ENCODE measurements at places on chromosomes 13 and 19.

GRCh38 chr13:98972627-98973026 lies 5.2 kb downstream of the DOCK9 start:
- peak overlapping the region; percentile 40 for H3K27ac ChIP-seq
- no peaks in the 10 kb centered on the region for H3K27me3 ChIP-seq
- no peak for DNase-seq

- peaks cover 42% of the 10 kb centered on the region for H3K36me3 ChIP-seq
- H3K4me3 ChIP-seq = no peak overlapping the region
- H3K27ac ChIP-seq = no peak overlapping the region
- no peaks in the 10 kb centered on the region for H3K27me3 ChIP-seq
- H3K4me1 ChIP-seq = peaks cover 19% of the 10 kb centered on the region
- no peak for DNase-seq
Measured at GRCh38 chr19:42272535-42272897, 3.5 kb downstream of the CIC start.

DNA sequence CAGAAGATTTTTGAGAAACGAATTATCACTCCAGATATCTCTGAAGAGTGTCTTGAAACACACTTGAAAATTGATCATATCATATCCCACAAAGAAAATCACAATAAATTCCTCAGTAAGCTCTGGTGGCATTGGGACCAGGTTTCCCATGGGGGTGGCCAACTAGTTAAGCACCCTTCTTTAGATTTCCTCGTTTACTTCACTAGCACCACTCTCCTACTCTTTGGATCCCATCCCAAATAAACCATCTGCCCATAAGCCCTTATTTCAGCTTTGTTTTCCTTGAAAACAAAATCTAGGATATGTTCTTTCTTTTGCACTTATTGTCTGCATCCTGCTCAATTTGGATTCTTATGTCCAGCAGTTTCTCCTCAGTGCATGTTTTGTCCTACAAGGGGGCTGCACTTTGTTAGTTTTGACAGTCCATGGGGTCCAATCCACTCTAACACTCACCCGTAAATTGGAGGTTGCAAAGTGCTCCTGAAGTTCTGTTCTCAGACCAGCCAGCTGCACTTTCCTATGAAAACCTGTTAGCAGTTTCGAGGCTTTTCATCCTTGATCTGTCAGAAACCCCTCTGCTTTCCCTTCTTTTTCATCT lies 40.3 kb upstream of the FAM124A start:
- DNase-seq = no peak
- peaks cover 36% of the 10 kb centered on the region for H3K27me3 ChIP-seq
- no peak overlapping the region for H3K27ac ChIP-seq

- H3K4me1 ChIP-seq = no peaks in the 10 kb centered on the region
- H3K36me3 ChIP-seq = peaks cover 35% of the 10 kb centered on the region
- no peaks in the 10 kb centered on the region for H3K27me3 ChIP-seq
- no peak overlapping the region for H3K4me3 ChIP-seq
- DNase-seq = no peak
- H3K27ac ChIP-seq = no peak overlapping the region
Measured at GRCh38 chr13:20814224-20814910, 40.6 kb upstream of the EEF1AKMT1 start.

DNA sequence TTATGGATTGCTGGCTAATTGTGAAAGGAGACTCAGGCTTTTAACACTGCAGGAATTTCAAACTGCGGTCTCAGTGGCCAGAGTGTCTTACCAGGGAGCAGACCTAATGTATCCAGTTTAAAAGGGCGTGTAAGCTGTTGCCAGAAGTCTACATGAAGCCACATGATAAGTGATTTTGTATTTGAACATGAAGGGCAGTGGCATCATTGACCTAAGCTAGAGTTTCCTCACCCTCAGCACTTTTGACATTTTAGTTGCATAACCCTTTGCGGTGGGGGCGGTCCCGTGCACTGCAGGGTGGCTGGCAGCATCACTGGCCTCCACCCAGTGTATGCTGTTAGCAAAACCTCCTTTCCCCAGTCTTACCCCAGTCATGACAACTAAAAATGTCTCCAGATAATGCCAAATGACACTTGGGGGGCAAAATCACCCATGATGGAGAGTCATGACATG lies 23.7 kb upstream of the GPR18 start:
- H3K27ac ChIP-seq = no peak overlapping the region
- DNase-seq = no peak

DNA sequence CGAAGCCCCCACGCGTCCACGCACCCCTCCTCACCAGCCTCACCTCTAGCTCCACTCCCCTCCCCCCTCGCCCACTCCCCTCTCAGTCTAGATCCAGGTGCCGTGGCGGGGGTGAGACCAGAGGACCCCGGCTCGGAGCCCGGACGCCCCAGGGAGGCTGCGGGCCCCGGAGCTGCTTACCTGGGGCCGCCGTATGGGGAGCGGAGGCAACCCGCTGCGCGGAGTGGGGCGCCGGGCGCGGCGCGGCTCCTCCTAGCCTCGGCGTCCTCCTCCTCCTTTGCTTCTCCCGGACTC lies 353 bp downstream of the ENOX1 start:
- H3K27ac ChIP-seq = no peak overlapping the region
- peaks cover 3% of the 10 kb centered on the region for H3K27me3 ChIP-seq
- no peak for DNase-seq
- no peaks in the 10 kb centered on the region for H3K4me1 ChIP-seq
- no peak overlapping the region for H3K4me3 ChIP-seq

DNA sequence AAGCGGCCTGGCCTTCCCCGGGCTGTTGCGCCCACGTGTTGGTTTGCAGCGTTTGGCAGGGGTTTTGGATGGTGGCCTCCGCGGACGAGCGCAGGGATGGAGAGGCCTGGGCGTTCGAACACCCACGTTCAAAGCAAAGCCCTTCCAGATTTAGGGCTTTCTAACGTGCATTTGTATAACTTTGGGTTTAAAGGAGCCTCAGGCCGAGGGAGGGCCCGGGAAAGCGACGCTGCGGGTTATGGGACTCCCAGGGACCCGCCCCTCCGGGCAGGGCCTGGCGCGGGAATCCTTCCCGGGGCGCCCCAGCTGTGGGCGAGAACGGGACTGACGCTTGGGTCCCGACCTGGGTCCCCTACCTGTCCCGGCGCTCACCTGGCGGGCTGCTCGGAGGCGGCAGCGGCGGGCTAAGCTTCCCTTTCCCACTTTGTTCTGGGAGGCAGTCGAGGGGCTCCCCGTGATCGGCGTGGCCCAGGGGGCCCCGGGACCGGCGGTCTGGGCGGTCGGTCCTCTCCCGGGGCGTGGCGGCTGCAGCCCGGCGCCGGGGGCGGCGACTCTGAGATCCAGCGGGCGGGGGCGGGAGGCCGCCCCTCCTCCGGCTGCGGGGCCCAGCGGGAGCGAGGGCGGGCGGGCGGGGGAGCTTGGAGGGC lies at the start of gene FBXO17:
FBXO17 (minus strand) TSS at position 529 of the 647 bp plus-strand sequence. CDS start 25,423 bp downstream, outside the sequence.
- H3K27ac ChIP-seq = no peak within 1 kb of the TSS
- no peak within 1 kb of the TSS for H3K4me3 ChIP-seq
- no peaks in the 10 kb centered on the region for H3K36me3 ChIP-seq
- H3K27me3 ChIP-seq = no peaks in the 10 kb centered on the region

DNA sequence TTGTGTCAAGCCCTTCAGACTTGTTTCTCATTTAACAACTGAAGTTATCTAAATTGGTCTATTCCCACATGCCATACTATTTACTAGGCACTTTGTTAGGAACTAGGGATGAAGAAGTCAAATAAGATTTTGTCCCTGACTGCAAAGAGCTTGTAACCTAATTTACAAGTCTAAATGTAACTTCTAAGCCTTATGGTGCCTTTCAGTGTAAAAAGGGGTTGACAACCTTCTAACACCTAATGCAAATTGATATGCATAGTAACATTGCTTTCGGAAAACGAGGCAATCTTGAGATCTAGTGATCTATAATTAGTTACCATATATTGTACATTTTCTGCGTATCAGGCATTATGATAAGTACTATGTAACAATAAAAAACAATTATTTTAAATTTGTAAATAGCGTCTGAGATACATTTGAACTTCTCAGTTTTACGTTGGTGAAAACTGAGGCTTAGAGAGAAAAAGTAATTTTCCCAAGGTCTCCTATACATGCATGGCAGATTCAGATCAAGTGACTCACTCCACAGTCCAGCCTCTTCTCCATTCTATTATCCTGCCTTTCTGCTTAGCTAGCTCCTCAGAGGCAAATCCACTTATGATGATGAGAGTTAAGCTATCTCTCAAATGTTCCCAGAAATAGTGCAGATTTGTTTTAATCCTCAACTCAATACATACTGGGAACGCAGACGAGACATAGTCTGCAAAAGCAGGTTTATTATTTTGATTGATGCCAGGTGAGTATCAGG lies 764.9 kb upstream of the SLITRK5 start:
- no peaks in the 10 kb centered on the region for H3K4me1 ChIP-seq
- no peak overlapping the region for H3K27ac ChIP-seq
- no peak overlapping the region for H3K4me3 ChIP-seq
- no peaks in the 10 kb centered on the region for H3K36me3 ChIP-seq
- no peaks in the 10 kb centered on the region for H3K27me3 ChIP-seq

DNA sequence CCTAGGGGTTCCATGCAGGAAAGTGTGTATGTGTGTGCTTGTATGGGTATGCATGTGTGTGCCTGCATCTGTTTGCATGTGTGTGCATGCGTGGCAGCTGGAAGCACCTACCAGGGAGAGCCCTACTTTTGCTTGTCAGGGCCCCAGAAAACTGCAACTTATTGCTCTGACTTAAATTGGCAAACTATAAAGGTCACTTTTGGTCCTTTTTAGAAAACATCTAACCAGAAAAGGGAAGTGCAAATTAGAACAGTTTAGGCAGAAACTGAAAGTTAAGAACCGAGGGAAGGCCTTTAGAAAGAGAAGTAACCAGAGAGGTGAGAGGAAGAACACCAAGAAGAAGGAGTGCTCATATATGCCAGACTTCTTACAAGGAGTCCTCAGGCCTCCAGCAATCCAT lies 32.5 kb downstream of the DLEU7 start:
- H3K4me1 ChIP-seq = peaks cover 26% of the 10 kb centered on the region
- no peak overlapping the region for H3K4me3 ChIP-seq
- peak overlapping the region; percentile 68 for H3K27ac ChIP-seq
- no peaks in the 10 kb centered on the region for H3K27me3 ChIP-seq
- peaks cover 5% of the 10 kb centered on the region for H3K36me3 ChIP-seq
- no peak for DNase-seq

DNA sequence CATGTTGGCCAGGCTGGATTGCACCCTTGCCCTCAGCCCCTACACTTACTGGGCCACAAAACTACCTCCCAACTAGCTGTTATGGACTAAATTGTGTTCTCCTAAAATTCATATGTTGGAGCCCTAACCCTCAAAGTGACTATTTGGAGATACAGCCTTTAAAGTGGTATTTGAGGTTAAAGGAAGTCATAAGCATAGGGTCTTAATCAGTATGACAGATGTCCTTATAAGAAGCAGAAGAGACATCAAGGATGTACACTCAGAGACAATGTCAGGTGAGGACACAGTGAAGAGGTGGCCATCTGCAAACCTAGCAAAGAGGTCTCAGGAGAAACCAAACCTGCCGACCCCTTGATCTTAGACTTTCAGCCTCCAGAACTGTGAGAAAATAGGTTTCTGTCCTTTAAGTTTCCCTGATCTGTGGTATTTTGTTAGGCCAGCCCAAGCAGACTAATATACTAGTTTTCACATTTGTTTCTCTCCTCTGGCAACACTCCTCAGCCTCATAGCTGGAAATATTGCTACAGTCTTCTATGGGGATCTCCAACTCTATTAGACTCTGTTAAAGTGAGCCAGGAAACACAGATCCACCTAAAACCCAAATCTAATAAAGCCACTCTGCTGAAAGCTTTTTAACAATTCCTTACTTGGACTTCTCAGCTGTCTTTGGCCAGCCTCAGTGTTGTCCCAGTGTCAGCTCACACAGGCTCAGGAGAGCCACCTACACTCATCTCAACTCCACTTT lies 256.5 kb downstream of the TBC1D4 start:
- no peaks in the 10 kb centered on the region for H3K4me1 ChIP-seq
- H3K27ac ChIP-seq = no peak overlapping the region
- DNase-seq = no peak
- H3K4me3 ChIP-seq = no peak overlapping the region

GRCh38 chr13:52428295-52428694 lies 22.1 kb downstream of the VPS36 start:
- H3K36me3 ChIP-seq = peaks cover 72% of the 10 kb centered on the region
- no peaks in the 10 kb centered on the region for H3K4me1 ChIP-seq
- no peak for DNase-seq

- no peak for DNase-seq
- H3K4me3 ChIP-seq = no peak overlapping the region
- H3K27me3 ChIP-seq = no peaks in the 10 kb centered on the region
- H3K36me3 ChIP-seq = no peaks in the 10 kb centered on the region
- no peaks in the 10 kb centered on the region for H3K4me1 ChIP-seq
Measured at GRCh38 chr13:76711550-76712182, 174.5 kb downstream of the KCTD12 start.

DNA sequence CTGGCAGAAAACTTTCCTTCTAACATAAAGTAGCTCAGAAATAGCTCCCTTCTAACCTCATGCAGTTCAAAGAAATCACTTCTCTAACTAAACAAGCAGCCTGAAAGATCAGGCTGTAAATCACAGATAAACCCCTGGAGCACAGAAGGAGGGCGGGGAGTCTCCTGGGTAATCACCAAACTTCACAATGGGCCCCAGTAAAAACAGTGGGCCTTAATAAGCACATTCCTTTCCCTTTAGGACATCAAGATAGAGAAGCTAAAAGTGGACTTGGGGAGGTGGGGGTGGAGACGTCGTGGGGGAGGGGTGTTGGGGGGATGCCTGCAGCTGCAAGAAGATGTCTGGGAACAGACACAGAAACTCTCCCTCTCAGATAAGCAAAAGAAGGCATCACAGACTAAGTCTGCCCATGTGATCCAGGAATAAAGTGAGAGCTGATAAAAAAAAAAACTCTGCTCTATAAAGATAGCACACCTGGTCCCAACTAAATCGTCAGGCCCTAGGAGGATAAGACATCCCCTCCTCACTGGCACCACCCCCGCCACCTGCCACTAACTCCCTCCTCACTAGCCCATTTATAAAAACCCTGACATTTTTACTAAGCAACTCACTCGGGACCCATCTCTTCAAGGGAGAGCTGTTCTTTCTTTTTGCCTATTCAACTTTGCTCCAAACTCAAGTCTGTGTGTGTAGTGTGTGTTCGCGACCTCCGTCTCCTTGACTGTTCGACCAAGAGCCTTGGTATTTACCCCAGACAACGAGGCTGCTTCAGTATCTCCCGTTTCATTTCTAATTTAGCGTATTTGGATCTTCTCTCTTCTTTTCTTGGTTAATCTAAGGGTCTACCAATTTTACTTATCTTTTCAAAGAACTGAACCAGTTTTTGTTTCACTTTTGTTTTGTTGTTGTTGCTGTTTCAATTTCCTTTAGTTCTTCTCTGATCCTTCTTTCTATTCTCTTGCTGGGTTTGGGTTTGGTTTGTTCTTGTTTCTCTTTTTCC lies 31.7 kb downstream of the DNAJC15 start:
- H3K4me3 ChIP-seq = peak overlapping the region; percentile 65
- H3K27me3 ChIP-seq = no peaks in the 10 kb centered on the region
- no peaks in the 10 kb centered on the region for H3K36me3 ChIP-seq
- peak overlapping the region; percentile 94 for H3K27ac ChIP-seq
- H3K4me1 ChIP-seq = peaks cover 50% of the 10 kb centered on the region

DNA sequence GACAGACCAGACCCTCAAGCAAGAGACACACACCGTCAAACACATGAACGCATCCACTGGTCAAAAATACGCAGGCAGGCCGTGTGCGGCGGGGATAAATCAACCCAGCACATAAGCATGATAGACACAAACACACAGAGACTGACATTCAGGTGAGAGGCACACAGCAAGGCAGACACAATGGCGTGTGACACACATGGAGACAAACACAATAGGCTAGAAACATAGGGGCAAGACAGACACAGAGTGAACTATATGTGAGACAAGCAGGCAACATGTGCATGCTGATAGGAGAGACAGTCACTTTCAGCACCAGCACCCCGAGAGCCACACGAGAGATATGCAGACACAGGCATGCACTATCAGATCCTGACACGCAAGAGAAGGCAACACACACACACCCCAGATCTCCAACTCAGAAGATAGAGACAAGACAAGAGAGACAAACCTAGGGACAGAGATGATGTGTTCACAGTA lies 6.9 kb upstream of the JUNB start:
- no peak overlapping the region for H3K4me3 ChIP-seq
- H3K27ac ChIP-seq = peak overlapping the region; percentile 52
- H3K27me3 ChIP-seq = no peaks in the 10 kb centered on the region
- H3K36me3 ChIP-seq = no peaks in the 10 kb centered on the region
